Germinal center (tissue), 1 donor: ENCODE measurements at places on chromosomes 3 and 15.

DNA sequence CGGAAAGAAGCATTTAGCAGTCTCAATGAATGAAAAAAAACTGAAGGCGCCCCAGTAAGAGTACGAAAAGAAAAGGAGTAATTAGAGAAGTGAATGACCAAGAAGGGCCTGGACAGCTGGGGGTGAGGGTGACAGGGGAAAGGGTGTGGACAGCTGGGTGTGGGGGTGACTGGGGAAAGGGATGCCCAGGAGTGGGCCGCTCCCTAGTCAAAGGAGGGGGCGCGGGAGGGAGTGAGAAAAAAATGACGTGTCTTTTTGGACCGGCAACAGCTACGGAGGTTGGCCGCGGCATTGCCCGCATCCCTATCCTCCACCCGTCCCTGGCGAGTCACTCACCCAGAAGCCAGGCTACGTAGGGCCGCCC is 274 bp upstream of the ZCWPW2 start:
- DNase-seq, result no peak

DNA sequence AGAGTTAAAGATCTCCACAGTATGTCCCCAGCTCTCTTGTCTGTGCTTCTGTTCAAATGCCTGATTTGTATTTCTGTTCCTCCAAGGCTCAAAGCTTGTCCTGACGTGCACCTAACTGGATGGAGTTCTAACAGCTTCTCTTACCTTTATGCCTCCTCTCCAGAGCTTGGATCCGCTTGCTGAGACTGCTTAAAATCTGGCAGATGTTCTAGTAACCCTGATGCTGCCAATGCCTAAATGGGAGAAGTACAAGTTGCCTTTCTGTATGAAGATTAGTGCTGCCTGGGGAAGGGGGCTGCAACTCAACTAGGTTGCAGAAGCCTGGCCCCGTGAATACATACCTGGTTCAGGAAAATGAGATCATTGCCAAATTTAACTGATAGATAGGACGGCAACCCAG is 354.5 kb upstream of the KCNMB2 start:
- DNase-seq, result no peak

DNA sequence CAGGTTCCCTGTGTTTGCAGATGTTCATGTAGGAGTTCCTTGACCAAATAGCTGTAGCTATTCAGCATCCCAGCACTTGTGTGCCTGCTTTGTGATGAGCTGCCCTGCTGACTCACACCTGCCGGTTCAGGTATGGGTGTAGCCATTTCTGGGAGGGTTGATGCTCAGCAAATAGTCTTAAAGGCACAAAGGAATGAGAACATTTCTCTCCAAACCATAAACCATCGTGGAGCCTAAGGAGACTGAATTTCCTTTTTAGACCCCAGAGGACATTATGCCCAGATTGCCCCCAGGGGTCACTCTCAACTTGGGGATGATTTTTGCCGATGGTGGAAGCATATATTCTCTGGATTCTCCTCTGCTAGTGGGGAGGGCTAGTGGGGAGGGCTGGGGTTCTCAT is 80.6 kb downstream of the ADAMTSL3 start:
- no peak for DNase-seq

GRCh38 chr15:70463453-70463834 is 299.9 kb downstream of the UACA start:
- DNase-seq, result no peak

DNA sequence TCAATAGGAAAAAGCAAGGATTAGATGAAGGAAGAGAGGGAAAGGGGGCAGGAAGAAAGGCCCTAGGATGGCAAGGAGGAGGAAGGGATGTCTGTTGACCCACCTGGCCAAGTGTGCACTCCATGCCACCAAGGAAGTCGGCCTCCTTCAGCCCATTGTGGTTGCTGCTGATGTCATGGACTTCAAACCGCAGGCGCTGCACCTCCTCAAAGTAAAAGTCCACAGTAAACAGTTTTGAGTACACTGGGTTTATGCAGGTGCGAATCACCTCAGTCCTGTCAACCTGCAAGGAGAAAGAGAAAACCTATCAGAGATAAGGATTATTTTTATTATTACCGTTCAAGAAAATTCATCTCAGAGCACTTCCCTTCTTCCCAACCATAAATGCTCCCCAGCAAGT is 220.6 kb upstream of the MRPL3 start:
- no peak for DNase-seq

DNA sequence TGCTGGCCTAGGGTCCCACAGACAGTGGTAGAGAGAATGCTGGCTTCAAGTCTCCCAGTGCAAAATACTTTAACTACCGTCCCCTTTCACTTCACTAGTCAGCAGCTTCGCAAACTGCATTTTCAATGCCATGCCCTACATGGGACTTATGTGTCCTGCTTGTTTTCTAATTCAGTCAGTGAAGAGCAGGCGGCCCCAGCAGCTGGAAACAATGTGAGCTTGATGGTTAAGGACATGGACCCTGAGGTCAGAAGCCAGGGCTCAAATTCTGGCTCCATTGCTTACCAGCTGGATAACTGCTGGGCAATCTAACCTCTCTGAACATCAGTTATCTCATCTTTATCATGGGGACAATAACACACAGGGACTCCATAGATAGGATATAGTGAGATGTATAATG is 58.4 kb downstream of the SLC12A8 start:
- no peak for DNase-seq

DNA sequence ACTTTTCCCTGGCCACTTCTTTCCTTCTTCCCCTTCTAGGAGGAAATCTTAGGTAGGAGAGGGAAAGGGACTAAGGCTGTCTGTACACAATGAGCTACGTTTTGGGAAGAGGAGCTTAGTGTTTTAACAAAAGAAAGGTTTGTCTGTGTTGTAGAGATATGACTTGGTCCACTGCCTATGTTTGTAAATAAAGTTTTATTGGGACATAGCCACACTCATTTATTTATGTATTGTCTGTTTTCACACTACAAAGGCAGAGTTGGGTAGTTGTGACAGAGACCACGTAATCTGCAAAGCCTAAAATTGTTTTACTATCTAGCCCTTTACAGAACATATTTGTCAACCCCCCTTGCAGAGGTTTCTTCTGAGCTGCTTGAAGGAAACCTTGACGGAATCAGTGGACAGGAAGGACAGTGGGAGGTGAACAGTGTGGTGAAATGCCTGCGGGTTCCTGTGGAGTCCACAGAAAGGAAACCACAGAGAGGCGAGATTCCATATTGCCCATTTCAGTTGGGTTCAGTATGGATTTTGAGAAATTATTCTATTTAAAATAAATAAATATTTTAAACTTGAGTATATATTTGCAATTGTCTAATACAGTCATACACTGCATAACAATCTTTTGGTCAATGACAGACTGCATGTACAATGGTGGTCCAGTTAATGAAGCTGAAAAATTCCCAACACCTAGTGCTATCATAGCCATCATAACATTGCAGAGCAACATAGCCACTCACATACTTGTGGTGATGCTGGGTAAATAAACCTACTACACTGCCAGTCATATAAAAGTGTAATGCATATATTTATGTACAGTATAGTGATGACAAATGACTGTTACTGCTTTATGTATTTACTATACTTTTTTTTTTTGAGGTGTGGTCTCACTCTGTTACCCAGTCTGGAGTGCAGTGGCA is 157.9 kb upstream of the NUDT16 start:
- DNase-seq, result no peak

DNA sequence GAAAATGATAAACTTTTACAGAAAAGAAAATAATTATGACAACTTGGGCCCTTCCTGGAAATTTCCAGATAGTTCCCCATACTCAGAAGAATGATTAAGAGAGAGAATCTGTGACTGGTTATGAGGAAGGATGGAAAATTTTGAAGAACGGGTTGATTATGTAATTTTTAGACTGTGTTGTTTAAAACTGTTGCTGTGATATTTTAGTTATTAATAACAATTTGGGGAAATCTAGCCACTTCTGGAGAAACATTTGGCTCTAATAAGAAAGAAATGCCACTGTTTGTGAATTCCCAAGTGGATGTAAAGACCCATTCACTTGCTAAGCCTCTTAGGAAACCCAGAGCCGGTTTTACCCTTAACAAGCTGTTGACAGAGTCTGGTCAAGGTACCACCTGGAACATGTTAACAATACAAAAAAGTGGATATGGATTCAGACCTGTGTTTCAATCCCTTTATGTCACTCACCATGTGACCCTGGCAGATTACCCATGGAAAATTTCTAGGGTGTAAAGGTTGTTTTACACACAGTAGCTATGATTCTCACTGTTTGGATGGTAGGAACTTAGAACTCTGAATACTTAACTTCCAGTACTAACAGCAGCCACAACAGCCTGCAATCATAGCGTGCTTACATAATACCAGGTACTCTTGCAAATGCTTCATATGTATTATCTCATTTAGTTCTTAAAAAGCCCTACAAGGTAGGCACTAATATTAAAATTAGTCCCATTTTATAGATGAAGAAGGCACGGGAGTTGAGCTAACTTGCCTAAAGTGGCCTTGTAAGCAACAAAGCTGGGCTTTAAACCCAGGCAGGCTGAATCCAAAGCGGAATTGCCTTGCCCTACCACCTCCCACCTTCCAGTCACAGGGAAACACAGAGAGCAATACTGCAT is 32.0 kb downstream of the ZBTB38 start:
- no peak for DNase-seq

- no peak for DNase-seq
Observed at GRCh38 chr3:27034255-27034654, 334.9 kb downstream of the NEK10 start.

GRCh38 chr3:47007001-47007400 is 27.5 kb downstream of the NBEAL2 start:
- no peak for DNase-seq
